Neural progenitor cell (in vitro differentiated cells): ENCODE measurements at places on chromosomes 2 and 18. TPM values are rescaled to one million over a fixed set of nuclear protein-coding genes. Genes with fewer than 3 reads are reported as not detected.
A peak's percentile ranks its signal among the peaks of the same experiment; 100 is the strongest.

DNA sequence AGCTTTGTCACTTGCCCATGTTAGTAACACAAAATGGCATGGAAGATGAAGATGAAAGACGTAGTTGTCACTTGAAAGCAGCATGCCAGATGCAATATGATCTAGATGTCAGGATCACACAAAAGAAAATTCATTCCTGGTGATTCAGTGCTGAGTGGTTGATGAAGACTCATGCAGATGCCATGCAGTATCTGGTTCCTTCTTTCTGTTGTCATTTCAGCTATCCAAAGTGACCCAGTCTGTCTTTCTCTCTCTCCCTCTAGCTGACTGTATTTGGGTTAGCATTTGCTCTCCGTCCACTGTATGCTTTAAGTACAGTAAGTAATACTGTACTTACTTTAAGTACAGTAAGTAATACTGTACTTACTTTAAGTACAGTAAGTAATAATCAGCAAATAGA, 50.4 kb downstream of the TTN start:
- H3K27ac ChIP-seq = no peak overlapping the region
- H3K36me3 ChIP-seq = no peaks in the 10 kb centered on the region
- no peak overlapping the region for H3K4me3 ChIP-seq
- H3K27me3 ChIP-seq = no peaks in the 10 kb centered on the region
- DNase-seq = no peak

DNA sequence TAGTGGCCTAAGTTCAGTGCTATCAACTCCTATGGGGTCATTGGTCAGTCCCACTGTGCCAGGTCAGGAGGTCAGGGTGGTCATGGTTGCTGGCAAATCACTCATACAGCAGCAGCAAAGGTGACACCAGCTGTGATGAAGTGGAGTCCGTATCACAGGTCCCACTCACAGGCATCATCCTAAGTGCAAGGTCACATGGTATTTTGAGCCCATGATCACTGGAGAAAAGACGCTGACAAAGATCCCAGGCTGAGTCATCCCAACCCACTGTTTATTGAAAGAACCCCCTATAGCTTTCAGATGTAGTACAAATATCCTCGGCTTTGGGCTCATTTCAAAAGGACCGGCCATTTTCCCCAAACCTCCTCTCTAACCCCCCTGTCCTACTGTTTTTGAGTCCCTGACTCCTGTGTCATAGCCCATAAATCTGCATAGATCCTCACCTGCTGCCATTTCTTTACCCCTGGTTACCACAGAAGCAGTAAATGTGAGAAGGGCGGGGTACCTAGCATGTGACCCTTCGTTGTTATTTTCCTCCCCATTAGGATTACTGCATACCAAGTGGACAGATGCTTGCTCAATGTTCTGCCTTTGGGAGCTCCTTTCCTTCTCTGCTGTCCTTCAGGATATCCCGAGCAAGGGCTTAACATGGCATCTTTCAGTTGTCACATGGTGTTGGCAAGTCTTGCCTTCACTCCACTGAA, 107.7 kb downstream of the COL6A3 start:
- H3K27ac ChIP-seq = no peak overlapping the region
- DNase-seq = no peak
- no peaks in the 10 kb centered on the region for H3K27me3 ChIP-seq
- H3K4me3 ChIP-seq = no peak overlapping the region

DNA sequence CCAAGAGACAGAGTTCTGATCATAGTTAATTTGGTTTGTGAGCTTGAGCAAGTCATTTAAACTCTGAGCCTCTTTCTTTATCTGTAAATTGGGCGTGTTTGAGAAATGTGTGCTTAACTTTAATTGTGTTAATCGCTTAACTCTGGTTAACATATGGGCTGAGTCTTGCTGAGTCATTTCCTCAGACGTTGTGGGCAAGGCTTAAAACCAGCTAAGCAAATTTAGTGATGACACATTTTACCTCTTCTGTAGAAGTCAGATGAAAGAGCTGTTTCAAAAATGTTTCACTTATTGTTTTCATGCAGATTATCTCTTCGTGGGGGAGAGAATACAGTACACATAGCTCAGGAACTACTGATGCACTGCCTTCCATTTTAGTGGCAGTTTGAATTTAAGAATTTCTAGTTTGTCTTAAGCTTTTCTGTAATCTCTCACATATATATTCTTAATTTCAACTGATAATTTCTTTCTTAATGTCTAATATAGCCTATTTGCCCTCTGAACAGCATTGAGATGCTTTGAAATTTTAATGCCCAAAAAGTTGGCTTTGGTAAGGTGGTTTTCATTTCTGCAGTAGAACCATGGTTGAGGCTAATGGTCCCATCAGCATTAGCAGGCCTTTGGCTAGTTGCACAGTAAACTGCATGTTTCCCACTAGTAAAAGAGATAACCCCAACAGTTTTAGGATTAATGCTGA, 34.9 kb downstream of the RAB10 start:
- no peaks in the 10 kb centered on the region for H3K27me3 ChIP-seq
- H3K4me3 ChIP-seq = no peak overlapping the region
- no peak for DNase-seq

- no peak for DNase-seq
- no peaks in the 10 kb centered on the region for H3K36me3 ChIP-seq
Observed at GRCh38 chr2:23587341-23587880, 202.4 kb downstream of the KLHL29 start.

DNA sequence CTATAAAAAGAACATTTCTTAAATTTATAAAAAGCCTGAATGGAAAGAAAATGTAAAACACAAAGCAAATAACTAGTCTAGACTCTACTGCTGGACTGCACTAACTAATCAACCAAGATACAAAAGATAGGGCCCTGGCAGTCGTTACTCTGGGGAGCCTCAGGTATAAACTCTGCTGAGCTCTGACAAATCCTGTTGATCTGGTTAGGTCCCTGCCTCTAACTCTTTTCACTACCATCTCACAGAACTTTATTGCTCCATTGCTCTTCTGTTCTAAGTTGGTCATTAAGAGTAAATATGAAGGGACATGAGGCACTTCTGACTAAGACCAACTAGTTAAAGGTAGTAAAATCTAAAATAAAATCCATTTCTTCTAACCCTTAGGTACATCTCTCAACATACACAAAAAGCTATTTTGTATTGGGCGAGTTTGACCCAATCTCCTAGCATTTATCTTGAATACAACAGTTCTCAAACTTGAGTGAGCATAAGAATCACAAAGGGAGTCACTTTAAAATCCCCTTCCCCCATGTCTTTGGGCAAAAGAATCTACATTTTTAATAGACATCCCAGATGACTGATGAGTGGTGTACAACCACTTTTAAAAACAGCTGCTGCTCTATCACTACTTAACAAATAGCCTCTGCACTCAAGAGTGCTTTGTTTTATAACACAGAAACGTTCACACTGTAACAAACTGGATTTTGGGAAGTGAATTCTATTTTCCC, 2.5 kb downstream of the CHN1 start:
- peak overlapping the region; percentile 97 for H3K4me3 ChIP-seq
- DNase-seq = peak; percentile 30
- H3K36me3 ChIP-seq = no peaks in the 10 kb centered on the region
- H3K27ac ChIP-seq = no peak overlapping the region
- peaks cover 58% of the 10 kb centered on the region for H3K4me1 ChIP-seq

DNA sequence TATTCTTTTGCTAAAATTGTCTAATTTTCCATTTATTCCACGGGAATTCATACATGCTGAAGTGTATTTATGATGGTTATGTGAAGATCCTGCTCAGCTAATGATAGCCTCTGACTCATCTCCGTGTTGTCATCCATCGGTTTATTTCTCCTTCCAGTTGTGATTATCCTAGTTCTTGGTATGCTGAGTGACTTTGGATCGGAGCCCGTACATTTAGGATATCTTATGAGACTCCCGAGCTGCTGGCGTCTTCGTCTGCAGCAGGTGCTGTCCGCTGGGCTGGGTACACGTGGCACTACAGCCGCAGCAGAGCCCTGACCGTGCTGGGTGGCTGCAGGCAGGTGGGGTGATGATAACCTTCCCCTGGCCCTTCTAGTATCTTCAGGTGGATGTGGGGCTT, 40.1 kb upstream of the GALR1 start:
- H3K27me3 ChIP-seq = no peaks in the 10 kb centered on the region
- no peaks in the 10 kb centered on the region for H3K36me3 ChIP-seq
- H3K4me1 ChIP-seq = no peaks in the 10 kb centered on the region
- H3K27ac ChIP-seq = no peak overlapping the region
- DNase-seq = no peak

- no peak for DNase-seq
- no peak overlapping the region for H3K4me3 ChIP-seq
- H3K36me3 ChIP-seq = no peaks in the 10 kb centered on the region
- H3K27me3 ChIP-seq = no peaks in the 10 kb centered on the region
- H3K27ac ChIP-seq = no peak overlapping the region
- H3K4me1 ChIP-seq = no peaks in the 10 kb centered on the region
Observed at GRCh38 chr2:68748568-68748967, 14.0 kb downstream of the ARHGAP25 start.

DNA sequence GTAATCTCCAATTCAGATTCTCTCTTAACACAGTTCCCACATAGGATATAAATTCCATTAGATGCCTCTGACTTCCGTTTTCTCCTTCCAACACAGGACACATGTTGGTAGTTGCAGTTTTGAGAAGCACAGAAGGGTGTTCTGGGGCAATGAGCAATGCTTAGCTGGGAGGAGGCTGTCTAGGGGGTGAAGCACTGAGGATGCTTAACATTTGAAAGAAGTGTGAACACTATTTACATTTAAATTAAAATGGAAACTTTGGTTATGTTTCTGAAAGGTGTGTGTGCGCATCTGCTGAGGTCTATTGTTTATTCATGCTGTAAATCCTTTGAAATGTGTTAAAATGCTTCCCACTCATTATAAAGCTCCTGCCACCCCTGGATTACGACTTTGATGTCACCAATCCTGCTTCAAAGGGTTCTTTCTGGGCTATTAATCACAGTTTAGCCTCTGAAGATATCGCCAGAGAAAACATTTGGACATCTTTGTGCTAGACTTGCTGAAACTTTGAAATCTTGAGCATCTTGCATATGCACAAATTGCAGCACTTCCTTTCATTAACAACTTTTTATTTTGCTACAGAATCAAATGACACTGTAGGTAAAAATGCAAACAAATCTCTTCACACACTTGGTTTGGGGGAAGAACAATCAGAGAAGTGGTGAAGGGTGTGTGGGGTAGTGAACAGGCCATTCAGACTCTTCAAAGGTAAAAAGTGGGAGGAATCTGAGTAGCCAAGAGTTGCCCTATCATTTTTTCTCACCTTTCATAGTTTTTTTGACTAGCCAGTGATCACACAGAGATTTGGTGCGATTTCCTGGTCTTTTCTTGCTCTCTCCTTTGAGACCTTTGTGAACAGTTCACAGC, 258.4 kb downstream of the MYO3B start:
- DNase-seq = peak; percentile 16
- H3K27me3 ChIP-seq = no peaks in the 10 kb centered on the region
- H3K27ac ChIP-seq = peak overlapping the region; percentile 31
- H3K4me3 ChIP-seq = no peak overlapping the region
- H3K4me1 ChIP-seq = peaks cover 30% of the 10 kb centered on the region
- no peaks in the 10 kb centered on the region for H3K36me3 ChIP-seq

- no peaks in the 10 kb centered on the region for H3K36me3 ChIP-seq
- no peak overlapping the region for H3K27ac ChIP-seq
- H3K4me1 ChIP-seq = no peaks in the 10 kb centered on the region
Observed at GRCh38 chr2:122329278-122329677, 573.8 kb downstream of the TSN start.

DNA sequence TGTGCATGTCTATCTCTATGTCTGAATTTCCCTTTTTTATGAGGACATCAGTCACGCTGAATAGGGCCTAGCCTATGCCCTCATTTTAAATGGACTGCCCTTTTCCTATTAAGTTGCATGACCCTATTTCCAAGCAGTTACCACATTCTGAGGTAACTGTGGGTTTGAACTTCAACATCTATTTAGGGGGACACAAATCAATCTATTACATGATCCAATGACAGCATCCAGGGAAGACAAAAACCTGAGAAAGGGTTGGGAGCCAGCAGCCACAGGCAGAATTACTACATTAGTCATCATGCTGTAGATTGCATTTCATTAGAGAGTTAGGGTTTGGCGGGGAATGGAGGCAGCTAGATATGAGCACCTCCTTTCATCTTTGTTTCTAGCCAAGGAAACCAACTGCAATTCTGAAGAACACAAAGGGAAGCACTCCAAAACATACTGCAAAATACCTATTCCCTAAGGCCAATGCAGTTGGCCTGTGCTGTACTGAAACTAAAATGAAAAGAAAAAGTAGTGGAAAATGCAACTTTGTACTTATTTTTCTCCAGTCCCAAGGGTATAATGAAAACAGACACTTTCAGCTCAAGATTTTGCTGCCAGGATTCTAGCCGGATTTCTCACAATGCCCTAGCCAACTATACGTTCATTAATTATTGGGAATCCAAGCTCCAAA, 40.4 kb upstream of the C1D start:
- no peaks in the 10 kb centered on the region for H3K4me1 ChIP-seq
- H3K4me3 ChIP-seq = no peak overlapping the region
- no peak for DNase-seq
- no peak overlapping the region for H3K27ac ChIP-seq
- H3K36me3 ChIP-seq = no peaks in the 10 kb centered on the region

DNA sequence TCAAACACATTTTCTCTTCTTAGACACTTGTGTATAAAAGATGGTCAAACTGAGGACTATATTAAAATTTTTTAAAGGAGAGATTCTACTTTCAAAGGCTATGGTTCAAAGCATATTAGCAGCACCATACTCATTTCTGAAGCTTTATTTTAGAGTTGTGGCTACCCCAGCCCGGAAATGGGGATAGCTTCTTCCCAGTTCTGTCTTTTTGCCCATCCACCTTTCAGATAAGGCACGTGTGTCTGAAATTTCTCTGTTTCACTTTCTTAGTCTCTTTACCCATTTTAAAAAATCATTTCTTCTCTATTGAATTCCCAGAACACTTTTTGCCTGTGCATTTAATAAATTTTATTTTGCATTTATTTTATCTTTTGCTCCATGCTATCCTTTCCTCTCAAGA, 431.5 kb downstream of the RNF144A start:
- H3K4me1 ChIP-seq = no peaks in the 10 kb centered on the region
- H3K4me3 ChIP-seq = no peak overlapping the region
- no peak overlapping the region for H3K27ac ChIP-seq

- no peaks in the 10 kb centered on the region for H3K36me3 ChIP-seq
- H3K27me3 ChIP-seq = no peaks in the 10 kb centered on the region
- H3K4me3 ChIP-seq = no peak overlapping the region
- peak; percentile 74 for DNase-seq
Observed at GRCh38 chr2:37414470-37414949, 70.1 kb downstream of the QPCT start.

DNA sequence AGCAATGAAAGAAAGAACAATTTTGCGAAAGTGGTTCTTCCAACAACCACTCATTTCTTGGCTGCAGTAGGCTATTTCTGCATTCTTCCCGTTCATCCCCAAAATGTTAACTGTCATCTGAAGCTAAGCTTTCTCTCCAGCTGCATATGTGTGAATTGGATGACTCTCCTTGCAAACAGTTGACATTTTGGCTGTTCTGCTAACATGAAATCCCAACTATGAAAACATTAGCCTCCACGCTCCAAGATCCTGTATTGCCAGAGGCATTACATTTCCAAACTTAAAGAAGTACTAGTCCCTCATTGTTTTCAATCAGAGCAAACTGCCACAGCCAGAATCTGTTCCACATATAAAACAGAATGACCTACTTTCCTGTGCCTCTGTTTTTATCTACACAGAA, 88.5 kb downstream of the TGIF1 start:
- no peaks in the 10 kb centered on the region for H3K27me3 ChIP-seq
- DNase-seq = no peak
- no peaks in the 10 kb centered on the region for H3K36me3 ChIP-seq

Gene GPR17
- not detected in 2 replicates for total RNA-seq

Gene CROCC2
- total RNA-seq = not detected in 2 replicates

Gene GKN2
- total RNA-seq = not detected in 2 replicates

Gene LAMA3
- total RNA-seq = 0.28 and 0.47 TPM in 2 replicates

Gene CDK15
- 0.21 TPM in 1 of 2 replicates, not detected in the other for total RNA-seq

Gene NCKAP1
- total RNA-seq = 119 and 164 TPM in 2 replicates

Gene CEP76
- 24.3 and 44.8 TPM in 2 replicates for total RNA-seq

Gene KLF7
- 5.2 and 7.2 TPM in 2 replicates for total RNA-seq

Gene SAG
- total RNA-seq = 0.03 TPM in 1 of 2 replicates, not detected in the other

Gene MBD5
- total RNA-seq = 32.0 and 38.8 TPM in 2 replicates

Gene UPP2
- total RNA-seq = not detected in 2 replicates
